Stimulated activated CD4-positive, alpha-beta T cell treated with anti-CD3 and anti-CD28 coated beads, Interleukin-12 subunit alpha, Interleukin-12 subunit beta, amount 100 ng/mL, for 48 hours (primary cell): ENCODE measurements at places on chromosomes 5 and 9.

DNA sequence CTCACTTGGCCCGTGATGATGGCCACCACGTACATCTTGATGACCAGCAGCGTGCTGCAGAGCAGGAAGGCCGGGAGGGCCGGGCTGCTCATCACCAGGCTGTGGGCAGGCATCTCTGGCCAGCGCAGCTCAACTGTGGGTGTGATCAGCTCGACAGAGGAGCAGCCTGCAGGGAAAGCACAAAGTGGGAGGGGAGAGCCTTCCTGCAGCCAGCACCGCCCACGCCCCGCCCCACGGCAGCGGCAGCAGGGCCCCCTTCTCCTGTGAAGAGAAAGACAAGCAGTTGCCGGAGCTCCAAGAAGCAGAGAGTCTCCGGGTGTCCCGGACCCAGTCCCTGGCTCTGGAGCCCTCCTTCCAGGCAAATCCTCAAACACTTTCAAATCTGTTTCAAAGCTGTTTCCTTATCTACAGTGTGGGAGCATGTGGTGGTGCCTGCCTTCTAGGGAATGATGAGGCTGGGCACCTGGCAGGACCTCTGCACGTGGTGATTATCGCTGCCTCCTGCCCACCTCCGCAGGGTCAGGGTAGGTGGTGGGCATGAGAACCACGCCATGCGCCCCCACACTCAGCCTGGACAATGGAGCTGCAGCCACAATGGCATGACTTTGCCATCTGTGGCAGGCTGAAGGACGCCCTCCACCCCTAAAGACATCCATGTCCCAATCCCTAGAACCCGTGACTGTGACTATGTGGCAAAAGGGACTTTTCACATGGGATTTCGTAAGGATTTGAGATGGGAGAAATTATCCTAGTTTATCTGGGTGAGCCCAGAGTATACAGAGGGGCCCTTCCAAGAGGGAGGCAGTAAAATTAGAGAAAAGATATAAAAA, at the start of gene PTGES:
TSS of gene PTGES (minus strand) at position 143 of the 830 bp plus-strand sequence. CDS start at position 113, 30 bp downstream.
- DNase-seq, result peak; percentile 23

GRCh38 chr9:135167849-135168655, 80.6 kb downstream of the OLFM1 start:
- DNase-seq, result no peak

- DNase-seq, result no peak
Measured at GRCh38 chr9:88927510-88927909, 63.8 kb upstream of the S1PR3 start.

DNA sequence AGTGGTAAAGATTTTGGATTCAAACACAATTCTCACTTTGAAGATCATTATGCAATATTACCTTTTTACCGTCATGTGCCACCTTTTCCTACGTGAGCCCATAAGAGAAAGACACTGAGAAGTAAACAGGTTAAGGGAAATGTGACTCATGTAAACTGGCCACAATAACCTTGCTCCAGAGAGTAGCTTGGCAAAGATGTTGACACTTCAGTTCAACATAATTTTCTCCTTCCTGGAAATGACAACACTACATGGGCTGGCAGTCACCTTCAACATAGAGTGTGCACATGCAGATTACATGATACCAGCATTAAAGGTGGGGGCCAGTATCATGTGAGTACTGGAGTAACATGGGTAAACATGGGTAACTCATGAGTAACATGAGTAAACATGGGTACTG, 141.9 kb downstream of the CDK5RAP2 start:
- DNase-seq, result no peak
